ENCODE measurements at places on chromosomes 6 and 20.

DNA sequence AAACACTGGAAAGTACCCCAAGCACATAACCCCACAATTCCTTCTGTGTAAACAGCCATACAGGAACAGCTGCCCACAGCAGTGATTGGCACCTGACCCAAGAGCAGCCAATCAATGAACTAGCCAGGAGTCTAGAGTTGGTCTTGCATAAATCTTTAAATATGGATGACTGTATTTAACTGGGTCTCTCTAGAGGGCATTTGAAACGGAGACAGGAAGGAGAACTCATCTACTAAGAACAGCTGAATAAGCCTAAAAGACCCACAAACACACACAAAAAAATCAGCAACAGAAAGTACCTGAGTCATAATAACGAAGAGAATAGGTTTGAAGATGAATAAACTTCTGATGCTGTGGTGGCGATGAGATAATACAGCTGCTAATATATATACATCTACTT is 49.0 kb upstream of the ASF1A start:
- DNase-seq, result no peak

DNA sequence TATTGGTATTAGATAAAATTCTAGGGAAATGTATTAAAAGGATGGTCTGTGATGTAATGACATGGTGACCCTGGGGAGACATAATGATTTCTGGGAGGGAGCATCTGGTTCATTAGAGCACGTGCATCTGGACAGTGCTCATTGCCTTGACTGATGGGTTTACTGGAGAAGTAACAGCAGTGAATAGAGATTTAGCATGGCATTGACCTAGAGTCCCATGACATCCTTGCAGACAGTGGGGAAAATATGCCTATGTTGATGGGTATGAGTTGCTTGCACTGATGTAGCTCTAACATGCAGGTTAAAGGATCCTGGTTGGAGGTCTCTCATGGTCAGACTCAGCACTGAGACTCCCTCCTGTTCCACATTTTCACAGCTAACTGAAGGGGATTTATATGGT is 164.1 kb upstream of the OLIG3 start:
- DNase-seq, result no peak

GRCh38 chr20:47262365-47263013 is 94.0 kb downstream of the ZMYND8 start:
- no peak for DNase-seq

DNA sequence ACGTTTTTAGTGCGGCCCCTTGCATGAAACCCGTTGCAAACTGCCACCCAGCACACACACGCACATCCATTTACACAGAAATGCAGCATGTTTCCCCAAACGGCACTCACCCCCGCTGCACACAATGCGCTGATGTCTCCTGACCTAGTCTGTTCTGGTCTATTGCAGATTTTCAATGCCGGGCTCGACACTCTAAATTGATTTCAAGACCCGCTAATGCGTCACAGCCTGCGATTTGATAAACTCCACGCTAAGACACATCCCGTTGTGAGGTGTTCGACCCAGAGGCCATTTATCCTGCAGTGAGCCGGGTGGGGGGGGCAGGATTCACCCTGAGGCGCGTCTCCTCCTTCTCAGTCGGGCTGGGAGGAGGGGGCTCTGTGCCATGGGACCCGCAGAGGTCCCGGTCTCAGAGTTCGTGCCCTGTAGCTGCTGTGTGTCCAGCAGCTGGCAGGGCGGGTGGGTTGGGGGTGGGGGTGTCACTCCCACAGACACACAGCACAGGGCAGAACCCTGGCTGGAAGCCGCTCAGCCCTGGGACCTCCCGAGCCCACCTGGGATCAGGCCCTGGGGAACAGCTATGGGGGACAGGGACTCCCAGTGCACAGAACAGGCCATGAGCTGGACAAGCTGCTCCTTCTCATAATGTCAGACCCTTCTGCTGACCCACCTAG is 367.9 kb downstream of the PREX1 start:
- no peak for DNase-seq

DNA sequence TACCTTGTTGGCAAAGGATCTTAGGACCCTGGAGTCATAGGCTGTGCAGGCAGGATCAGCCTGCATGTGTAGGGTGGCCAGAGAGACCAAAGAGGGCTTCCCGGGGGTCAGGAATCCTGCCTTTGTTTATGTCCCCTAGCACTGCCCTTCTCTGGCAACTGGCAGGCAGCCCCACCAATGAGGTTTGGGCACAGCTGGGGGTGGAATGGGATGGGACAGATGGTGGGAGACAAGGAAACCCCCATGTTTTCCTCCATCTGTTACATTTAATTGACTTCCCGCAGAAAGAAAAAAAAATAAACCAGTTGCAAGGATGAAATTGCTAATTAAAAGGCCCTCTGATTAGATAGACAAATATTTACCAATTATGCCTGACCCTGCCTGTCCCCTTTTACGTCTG is 27.6 kb downstream of the CD40 start:
- no peak for DNase-seq

DNA sequence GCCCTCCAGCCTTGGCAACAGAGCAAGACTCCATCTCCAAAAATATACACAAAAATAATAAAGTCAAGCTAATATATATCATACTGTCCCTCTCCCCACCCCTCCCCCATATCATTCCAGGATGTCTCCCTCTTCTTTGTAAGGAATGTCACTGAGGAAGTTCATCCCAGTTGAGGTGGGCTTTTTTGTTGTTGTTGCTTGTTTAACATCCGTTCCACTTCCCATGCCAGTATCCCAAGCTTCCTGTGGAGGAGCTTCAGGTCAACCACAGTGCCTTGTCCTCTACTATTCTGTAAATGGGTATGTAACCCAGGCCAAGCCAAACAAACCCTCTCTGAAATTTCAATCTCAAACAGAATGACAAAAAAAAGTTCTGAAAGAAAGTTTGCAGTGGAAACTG is 19.0 kb upstream of the PTPN1 start:
- DNase-seq, result no peak

DNA sequence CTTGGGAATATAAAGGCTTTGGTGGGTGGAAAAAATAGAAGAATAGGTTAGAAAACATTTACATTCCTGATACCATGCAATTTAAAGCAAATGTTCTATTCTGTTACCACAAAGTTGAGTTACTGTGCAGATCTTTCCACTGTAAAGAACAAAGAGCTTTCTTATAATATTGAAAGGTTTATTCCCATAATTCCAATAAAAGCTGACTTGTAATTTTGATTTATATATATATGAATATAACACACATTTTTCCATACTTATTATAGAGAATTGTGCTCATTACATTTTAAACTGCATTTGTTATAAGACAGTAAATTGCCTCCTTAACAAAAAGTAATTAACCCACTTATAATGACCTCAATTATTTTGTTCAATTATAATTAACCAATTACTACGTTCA is 135.9 kb downstream of the RNASET2 start:
- no peak for DNase-seq

DNA sequence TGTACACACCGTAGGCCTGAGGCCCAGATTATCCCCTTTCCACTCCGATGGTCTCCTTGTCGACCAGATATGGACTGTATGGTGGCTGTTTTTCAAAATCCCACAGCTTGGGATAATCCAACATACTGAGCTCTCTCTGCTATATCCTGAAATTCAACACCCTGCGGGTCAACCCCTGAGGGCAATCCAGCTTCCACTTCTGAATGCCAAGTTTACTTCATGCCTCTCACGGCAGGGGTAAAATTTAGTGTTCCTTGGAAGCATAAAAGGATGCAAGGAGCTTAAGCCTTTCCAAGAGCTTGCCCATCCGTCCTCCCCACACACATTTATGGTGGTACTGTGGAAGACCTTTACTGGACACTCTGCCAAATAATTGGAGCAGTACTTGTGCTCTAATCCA is 90.7 kb downstream of the PLG start:
- no peak for DNase-seq

Measured in smooth muscle cell of the brain vasculature (primary cell).